ENCODE measurements at places on chromosomes 11 and 22.

DNA sequence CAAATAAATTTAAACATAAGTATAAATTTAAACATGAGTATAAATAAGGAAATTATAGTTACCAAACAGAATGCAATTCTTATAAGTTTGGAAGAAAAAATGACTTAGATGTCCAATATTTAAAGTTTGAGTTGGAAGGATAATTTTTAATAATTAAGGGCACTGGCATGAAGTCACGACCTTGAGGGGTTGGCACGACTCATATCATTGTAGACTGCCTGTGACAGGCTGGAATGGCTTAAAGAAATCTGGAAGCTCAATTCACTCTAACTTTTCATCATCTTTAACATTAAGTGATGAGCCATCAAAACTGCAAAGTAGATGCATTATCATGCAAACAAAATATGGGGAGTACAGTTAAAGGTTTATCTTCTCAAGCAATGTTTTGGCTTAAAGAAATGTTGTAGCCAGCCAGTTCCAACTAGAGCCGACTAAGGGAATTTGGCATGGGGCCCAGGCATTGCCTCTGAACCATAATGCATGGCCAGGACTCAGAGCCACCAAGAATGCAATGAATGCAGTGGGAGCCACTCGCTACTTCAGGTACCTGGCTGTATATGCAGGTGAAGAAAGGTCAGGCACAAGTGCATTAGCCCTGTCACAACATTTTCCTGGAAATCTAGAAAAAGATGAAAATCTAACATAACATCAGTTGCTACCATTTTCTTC lies 33.4 kb downstream of the PGR start:
- no peak for DNase-seq

DNA sequence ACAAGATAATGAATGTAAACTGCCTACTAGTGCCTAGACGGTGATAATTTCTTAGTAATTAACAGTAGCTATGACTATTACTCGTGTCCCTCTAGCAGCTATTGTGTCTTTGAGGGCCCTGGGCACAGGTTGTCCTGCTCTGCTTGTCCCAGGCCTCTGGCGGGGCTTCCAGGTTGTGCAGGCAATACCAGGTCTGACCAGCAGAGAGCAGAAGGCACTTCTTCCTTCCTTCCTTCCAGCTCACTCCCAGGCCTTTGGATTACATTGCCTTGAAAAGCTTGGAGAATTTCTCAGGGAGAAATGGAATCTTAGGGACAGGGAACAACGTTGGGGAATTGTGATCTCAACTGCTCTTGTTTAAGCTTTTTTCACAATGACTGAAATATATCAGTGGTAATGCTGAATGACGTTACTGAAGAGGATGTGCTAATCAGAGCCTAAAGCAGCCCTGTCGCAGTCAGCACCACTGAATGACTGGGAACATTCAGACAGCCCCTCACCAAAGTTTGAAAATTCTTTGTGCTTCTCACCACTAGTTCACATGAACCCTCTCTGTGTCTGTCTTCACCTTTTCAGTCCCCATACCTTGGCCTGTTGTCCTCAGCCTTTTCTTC lies 8.4 kb upstream of the CCKBR start:
- DNase-seq, result peak; percentile 32

DNA sequence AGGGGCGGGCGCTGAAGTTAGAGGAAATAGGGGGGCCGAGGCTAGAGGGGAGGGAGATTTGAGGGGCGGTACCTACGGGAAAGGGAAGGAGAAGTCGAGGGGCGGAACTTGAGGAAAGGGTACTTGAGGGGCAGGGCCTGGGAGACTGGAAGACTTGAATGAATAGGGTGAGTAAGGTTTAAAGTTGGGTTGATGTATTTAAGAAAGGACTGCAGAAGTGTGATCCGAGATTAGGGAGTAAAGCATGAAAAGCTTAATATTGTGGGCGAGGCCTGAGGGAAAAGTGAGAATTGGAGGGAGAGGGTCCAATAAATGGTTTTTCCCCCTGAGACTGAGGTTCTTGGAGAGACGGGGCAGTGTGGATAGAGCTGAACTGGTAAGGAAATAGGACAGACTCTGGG lies 723 bp downstream of the HSCB start:
- DNase-seq, result no peak

DNA sequence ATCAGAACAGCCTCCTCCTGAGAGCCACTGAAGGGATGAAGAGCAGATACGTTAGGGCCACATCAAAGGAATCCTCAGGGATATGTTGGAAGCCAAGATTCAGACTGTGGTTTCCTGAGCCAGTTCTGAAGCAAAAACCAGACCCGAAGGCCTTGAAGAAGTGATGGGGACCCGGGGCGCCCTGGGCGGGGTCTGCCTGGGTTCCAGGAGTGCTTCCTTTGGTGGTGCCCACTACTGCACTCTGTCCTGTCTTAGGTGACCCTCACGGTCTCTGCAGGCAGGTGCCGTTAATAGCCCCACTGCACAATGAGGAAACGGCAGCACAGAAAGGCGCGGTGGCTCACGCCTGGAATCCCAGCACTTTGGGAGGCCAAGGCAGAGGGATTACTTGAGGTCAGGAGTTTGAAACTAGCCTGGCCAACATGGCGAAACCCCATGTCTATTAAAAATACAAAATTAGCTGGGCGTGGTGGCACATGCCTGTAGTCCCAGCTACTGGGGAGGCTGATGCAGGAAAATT lies 12.9 kb upstream of the SH3BP1 start:
- no peak for DNase-seq

- DNase-seq, result no peak
Measured at GRCh38 chr11:73317803-73318202, 9.7 kb downstream of the ARHGEF17 start.

- DNase-seq, result no peak
Measured at GRCh38 chr11:36392196-36392595, 96.1 kb downstream of the PRR5L start.

DNA sequence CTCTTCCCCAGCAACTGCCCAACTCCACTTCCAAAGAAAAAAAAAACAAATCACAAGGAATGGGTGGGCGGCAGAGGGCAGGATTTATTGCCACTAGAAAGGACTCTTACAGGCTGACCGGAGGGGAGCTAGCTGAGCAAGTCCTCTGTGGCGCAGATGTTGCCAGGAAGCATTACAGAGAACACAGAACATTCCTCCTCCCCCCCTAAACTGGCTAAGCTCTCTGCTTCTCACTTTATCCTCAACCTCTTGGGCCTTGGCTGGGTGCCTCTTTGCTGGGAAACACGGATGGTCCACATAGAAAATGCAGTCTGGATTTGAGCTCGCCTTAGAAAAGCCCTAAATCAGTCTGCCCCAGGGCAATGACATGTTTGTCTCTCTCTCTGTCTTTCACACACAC lies 12.6 kb upstream of the FJX1 start:
- no peak for DNase-seq

GRCh38 chr11:13324709-13325108 lies 47.1 kb downstream of the BMAL1 start:
- no peak for DNase-seq

DNA sequence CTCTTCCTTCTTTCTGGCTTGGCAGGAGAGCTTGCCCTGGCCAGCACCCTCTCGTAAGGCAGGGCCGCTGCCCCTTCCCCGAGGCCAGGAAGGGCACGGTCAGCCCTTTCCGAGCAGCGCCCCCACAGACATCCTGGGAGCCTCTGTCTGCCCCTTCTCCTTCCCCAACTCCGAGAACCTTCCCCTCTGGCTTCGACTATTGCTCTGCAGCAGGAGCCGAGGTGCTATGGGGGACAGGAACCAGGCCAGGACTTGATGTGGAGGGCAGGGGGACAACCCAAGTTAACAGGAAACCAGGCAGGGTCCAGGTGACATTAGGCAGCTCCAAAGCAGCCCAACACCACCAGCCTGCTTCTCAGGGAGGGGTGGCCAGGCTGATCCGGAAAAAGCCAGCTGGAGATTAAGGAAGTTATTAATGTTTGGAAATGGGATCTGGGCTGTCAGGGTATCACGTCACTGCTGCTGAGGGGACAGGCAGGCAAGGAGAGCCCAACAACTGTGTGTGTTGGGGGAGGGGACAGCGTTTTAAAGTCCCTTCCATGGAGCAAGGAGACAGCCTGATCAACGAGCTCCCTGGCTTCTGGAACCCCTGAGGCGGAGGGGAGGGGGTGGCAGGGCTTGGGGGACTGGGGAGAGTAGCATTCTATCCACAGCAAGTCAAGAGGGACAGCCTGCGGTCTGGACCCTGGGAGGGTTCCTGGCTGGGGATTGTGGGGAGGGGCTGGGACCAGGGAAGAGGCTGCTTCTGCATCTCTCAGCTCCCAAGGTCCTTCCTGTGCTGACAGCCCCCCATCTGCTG lies 27.3 kb downstream of the SYT7 start:
- no peak for DNase-seq

GRCh38 chr11:16296273-16296672 lies 60.1 kb downstream of the SOX6 start:
- no peak for DNase-seq

DNA sequence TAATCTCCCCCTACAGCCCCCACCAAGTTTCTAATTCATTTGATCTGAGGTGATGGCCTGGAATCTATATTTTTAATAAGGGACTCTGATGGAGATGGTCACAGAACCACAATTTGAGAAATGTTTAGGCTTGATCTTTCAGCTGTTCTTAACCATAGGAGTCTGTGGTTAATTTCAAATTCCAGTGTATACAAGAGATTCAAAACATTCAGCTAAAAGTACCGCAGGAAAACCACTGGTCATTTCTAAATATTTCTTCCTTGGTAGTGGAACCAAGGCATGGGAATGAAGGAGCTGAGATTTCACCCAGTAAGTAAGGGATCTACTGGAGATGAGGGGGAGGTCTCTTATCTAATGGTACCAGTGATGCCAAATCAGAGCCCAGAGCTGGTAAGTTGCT lies 18.3 kb upstream of the GALNT18 start:
- no peak for DNase-seq

- no peak for DNase-seq
Measured at GRCh38 chr11:130159657-130160497, at the start of gene ST14. TSS of gene ST14 (plus strand) at chr11:130159782. CDS start at chr11:130159980, 198 bp downstream.

GRCh38 chr11:62553080-62553838 lies 6.7 kb upstream of the AHNAK start:
- peak; percentile 84 for DNase-seq

- DNase-seq, result no peak
Measured at GRCh38 chr11:91850533-91851275, 373.9 kb upstream of the FAT3 start.

- DNase-seq, result peak; percentile 62
Measured at GRCh38 chr11:69040581-69041260, 8.0 kb upstream of the TPCN2 start.

DNA sequence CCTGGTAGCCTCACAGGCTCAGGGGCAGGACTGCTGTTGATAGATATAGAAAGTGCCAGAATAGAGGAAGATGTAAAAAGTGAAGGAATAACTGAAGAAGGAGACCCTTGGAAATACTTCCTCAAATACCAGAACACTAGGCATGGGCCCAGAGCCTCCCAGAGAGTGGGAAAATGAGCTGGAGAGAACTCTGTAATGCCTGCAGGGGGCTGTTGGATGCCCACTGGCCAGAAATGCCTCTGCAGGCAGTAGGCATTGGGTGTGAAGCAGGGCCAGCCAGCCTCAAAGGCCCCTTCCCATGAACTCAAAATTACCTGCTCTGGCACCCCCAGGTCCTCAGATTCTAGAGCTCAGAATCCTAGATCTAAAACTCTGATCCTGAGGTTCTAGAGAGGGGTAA lies 15.1 kb downstream of the P2RY2 start:
- DNase-seq, result no peak

DNA sequence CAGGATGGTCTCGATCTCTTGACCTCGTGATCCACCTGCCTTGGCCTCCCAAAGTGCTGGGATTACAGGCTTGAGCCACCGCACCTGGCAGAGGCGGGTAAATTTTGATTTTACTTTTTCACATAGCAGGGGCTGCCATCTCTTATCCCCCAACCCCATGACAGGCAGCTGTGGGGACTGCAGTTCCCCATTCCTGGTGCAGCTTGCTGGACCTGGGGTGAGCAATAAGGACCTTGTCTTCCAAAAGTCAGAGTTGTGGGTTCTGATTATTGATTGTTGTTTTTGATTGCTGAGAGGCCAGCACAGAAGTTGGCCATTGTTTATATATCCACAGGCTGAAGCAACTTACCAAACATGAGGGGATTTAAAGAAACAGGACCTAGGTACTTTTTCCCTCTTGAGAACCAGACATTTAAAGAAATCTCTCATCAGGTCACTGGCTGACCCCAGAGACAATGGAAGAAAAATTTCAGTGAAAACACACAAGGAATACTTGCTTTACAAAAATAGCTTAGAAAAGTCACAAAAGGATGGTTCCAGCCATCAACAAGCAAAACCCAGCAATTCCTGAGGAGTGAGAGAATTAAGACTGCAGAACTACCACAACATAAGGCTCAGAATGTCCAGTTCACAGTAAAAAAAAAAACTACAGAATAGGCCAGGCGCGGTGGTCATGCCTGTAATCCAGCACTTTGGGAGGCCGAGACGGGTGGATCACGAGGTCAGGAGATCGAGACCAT lies 22.0 kb upstream of the MAPK1 start:
- no peak for DNase-seq

DNA sequence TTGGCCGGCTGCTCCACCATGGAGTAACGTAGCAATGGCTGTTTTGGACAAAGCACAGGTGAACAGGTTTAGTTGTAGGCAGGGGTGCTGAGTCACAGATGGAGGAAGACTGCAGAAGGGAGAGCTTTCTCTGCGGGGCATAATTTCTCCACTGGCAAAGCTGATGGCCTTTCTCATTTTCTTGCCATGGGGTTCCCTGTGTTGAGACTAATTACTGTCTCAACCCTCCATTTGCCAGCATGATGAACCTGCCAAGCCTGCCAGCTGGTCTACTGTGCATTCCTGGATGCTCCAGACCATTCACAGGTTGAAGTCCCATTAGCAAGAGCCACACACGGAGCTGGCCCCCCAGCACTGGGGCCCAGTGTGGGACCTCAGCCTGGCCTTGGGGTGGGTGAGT lies 202.4 kb downstream of the BARX2 start:
- DNase-seq, result no peak

GRCh38 chr11:10324474-10324873 lies 19.6 kb downstream of the ADM start:
- no peak for DNase-seq

GRCh38 chr11:10993186-10993585 lies 135.3 kb upstream of the ZBED5 start:
- no peak for DNase-seq

DNA sequence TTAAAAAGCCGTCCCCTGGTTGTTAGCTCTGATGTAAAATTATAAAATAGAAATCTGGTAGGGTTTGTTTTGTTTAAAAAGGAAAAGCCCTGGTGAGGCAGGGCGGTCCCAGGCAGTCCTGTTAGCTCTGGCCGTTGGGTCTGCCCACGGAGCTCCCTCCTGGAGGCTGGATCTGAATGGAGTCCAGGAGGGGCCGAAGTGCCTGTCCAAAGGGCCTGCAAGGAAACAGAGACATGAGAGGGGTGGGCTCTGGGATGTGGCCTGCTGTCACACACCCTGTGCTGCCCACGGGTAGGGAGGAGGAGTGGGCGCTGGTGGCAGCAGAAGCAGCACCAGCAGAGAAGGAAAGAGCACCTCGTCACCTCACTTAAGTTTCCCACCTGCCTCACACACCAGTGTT lies 11.3 kb upstream of the PMM1 start:
- no peak for DNase-seq

GRCh38 chr11:13771151-13771550 lies 102.7 kb downstream of the FAR1 start:
- DNase-seq, result no peak

Measured in AG04450 (cell line).